Umbilical cord (tissue), 2 donors: ENCODE measurements at places on chromosomes 5 and 9. TPM values are rescaled to one million over a fixed set of nuclear protein-coding genes. Genes with fewer than 3 reads are reported as not detected.

Gene HBEGF
- 30.8 TPM for total RNA-seq

Gene BAG1
- total RNA-seq: 39.5 TPM

Gene TOMM5
- total RNA-seq: 147 TPM

Gene TLN1
- total RNA-seq: 273 TPM

Gene NOXA1
- total RNA-seq: not detected

Gene MZB1
- 1.2 TPM for total RNA-seq

Gene ADRB2
- 3.4 TPM for total RNA-seq

Gene TMEM174
- total RNA-seq: 4.3 TPM

Gene TRMO
- 37.1 TPM for total RNA-seq

Gene PDLIM7
- total RNA-seq: 247 TPM

Gene ROR2
- 44.3 TPM for total RNA-seq

Gene GLDC
- 3.4 TPM for total RNA-seq

Gene EXOSC3
- 23.6 TPM for total RNA-seq

Gene GABRA6
- total RNA-seq: 3.9 TPM

Gene CEP120
- total RNA-seq: 34.7 TPM

Gene CENPH
- total RNA-seq: 7.0 TPM

Gene MSMP
- not detected for total RNA-seq

Gene CYLC2
- 15.9 TPM for total RNA-seq

Gene PRDM9
- total RNA-seq: not detected

Gene KIAA0825
- total RNA-seq: 17.3 TPM

Gene ZNF782
- 28.9 TPM for total RNA-seq

Gene BNC2
- 19.3 TPM for total RNA-seq

Gene TCOF1
- 8.4 TPM for total RNA-seq

Gene PCDHAC2
- 3.4 TPM for total RNA-seq

Gene PAPPA
- 26.0 TPM for total RNA-seq

Gene PKD2L2
- total RNA-seq: 2.4 TPM

Gene IRX4
- total RNA-seq: not detected

Gene PCDHGC4
- 4.8 TPM for total RNA-seq

Gene ASS1
- 95.3 TPM for total RNA-seq

Gene TMEM267
- 9.9 TPM for total RNA-seq

Gene SOWAHA
- total RNA-seq: 4.6 TPM

Gene TPPP
- total RNA-seq: 1.9 TPM

Gene FUT7
- total RNA-seq: 0.96 TPM

Gene FRMPD1
- total RNA-seq: 2.9 TPM
